ENCODE measurements at places on chromosomes 6 and 20.
A peak's percentile ranks its signal among the peaks of the same experiment; 100 is the strongest.

DNA sequence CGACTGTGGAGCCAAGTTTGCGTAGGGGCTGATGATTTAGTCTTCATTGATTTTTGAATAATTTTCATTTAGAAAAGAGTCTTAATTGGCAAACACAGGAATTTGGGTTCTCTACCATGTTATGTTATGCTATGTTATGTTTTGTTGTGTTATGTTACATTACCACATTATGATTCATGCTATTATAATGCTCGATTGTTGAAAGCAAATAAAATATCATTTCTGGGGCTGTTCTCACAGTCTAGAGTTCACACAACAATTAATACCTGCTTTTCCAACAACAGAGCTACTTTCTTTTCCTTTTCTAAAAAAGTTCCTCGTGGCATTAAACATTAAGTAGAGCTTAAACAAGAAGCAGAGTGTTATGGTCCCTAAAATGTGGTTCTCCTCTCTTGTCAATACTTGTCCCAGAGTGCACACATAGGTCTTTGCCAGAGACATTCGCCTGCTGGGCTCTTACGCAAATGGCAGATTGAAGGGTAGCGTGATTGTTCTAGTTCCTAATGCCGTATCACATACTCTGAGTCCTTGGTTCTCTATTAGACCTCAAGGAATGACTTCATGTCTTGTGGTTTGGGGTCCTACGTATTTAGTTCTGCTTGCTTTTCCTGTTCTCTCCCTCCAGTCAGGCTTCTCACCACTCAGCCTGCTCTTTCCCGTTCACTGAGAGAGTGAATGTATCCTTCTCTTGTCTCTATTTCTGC, 370.3 kb downstream of the CD109 start:
- DNase-seq = no peak

- no peak for DNase-seq
Observed at GRCh38 chr20:56566621-56567020, 33.6 kb downstream of the FAM209B start.

GRCh38 chr20:23340524-23340923, 10.1 kb upstream of the NXT1 start:
- no peak for DNase-seq

GRCh38 chr6:100595456-100595855, 130.7 kb upstream of the SIM1 start:
- DNase-seq = no peak

- peak; percentile 30 for DNase-seq
Observed at GRCh38 chr6:161373905-161374451, 100.1 kb upstream of the AGPAT4 start.

- no peak for DNase-seq
Observed at GRCh38 chr6:7317538-7317937, 4.5 kb upstream of the SSR1 start.

DNA sequence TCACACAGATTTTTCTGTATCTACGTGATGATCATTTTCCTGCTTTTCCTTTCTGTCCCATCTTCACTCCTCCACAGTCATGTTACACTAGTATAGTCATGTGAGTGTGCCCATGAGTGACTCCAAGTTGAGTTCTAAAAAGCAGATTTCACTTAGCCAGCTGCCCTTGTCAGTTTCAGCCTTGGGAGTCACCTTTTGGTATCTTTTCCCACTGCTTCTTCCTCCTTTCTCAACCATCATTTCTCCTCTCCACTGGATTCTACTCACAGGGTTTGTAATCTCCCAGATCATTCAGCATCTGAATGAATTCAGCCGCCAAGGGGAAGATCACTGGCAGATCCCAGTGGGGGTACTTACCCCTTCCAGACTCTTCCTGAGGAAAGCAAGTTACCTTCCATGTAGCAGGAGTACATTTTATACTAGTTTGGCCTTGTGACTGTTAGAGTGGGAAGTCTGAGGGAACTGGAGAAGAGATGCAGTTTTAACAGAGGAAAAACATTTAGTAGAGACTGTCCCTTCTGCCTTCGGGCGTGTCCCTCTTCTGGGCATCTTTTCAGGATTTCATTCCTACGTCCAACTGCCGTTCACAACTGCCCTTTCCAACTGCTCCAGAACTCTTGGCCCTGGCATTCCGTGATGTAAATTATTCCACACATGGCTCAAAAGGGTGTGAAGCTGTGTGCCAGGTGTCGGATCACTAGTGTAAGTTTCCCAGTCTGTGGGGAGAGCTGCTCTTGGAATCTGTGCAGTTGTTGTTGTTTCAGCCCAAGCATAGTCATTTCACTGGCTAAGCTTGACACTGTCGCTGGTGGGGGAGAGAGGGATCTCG, 38.9 kb downstream of the BICRAL start:
- no peak for DNase-seq

DNA sequence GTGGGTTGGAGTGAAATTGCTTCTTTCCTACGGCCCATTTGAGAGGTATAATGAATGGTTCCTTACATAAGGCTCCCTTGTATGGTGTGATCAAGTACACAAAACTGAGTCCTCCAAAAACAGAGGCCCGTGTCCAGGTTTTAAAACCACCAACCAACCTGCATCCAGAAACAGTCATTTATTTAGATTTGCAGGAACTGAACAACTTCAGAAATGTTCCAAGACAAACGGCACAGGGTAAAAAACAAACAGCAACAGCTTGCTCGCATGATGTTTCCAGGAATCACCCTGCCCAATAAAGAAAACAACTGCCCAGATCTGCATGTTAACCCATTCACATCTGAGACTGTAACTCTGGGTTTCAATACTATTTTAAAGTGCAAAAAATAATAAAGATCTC, 40.2 kb upstream of the TRAM2 start:
- DNase-seq = no peak

DNA sequence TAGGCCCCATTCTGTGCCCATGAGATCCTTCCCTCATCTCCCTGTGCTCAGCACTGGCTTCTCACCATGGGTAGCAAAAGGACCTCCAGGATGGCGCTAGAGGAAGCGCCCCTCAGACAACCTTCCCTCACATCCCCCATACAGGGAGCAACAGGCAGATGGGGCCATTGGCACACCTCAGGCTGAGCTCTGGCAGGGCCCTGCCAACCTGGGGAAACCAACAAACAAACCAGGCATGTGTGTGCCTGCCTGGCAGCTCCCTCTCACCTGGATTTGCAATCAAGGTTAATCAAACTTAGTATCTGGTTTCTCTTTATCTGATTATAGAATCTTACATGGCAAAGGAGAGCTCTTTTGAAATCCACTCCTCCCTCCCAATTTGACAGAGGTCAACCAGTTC, 134.9 kb downstream of the SLC23A2 start:
- DNase-seq = no peak

DNA sequence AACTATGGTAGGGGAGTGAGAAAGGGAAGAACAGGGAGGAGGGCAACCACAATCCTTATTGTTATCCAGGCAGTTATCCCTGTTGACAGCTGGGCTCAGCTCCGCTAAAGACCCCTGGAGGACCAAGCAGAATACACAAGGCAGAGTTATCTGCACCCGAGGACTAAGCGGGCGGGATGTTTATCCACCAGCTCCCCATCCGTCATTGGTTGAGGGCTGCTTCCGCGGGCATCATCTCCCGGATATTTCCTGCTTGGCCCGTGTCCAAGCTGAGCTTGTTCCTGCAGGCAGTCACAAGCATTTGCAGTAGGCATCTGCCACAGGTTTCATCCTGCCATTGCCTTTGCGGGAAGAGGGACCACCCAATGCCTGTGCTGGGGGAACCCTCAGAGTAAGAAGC, 102.1 kb downstream of the DLGAP4 start:
- no peak for DNase-seq
